Activated naive CD8-positive, alpha-beta T cell treated with anti-CD3 and anti-CD28 coated beads, Interleukin-2, amount 50 U/mL, for 16 hours (primary cell): ENCODE measurements at places on chromosomes 2 and 18.

DNA sequence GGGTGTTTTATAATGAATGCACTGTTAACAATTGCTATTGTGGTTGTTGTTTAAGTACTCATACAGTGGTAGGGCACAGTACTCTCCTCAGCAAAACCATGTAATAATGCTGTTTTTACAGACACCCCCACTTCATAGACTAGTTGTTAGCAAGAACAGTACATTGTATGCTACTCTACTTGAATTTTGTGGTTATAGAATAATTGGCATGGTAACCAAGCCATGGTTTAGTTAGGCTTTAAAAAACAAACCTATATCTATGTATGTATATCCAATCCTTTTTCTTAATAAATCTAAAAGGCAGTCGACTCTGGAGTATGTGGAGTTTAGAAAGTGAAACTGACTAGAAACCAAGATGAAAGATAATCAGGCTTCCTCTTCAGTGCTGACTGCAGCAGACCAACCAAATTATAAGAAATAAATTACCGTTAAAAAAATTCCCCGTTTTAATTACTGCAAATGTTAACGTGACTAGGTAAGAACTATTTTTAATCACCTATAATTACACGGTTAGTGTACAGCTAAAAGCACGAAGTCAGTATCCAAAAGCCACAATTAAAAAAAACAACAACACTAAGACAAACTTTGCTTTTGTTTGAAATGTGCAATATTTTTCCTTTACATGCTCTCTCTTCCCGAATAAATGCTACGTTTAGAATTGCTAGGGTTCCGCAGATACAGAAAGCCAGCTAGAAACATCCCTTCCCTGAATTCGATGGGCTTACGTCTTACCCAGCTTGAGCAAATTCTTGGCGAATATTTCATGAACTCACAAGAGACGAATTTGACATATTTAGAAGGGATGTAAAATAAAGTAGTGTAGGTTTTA lies 113.3 kb upstream of the SERTAD2 start:
- no peak for DNase-seq

GRCh38 chr18:50748243-50749229 lies 71.3 kb downstream of the MRO start:
- DNase-seq: no peak

GRCh38 chr18:47615043-47615442 lies 315.4 kb downstream of the SMAD2 start:
- DNase-seq: no peak

DNA sequence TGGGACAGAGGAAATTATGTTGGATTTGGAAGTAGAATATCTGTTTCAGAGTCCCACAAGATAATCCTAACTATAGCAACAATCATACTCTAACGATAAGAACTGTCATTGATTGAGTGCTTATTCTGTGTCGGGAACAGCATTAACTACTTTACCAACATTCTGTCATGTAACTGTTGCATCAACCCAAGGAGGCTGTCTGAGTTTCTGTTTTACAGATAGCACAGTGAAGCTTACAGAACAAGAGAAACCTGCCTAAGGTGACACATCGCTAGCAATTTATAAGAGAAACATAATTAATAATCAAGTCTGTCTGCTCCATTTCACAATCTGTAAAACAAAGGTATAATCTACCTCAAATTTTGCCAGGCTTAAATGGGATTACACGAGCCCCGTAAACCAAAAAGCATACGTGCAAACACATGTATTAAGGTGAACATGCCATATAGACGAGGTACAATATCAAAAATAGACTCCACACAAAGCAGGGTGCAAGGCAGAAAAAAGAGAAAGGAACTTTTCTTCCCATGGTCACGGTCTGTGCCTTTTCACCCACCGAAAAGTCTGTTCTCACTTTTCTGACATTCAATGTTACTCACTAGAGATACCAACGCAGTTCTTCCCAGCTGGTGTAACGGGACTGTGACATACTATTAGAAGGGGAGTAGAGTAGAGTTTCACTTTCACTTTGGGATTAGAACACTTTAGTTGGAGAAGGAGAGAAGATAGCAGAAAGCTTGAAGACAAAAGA lies 37.2 kb upstream of the SLC8A1 start:
- no peak for DNase-seq

GRCh38 chr18:63784787-63785452 lies 9.7 kb downstream of the SERPINB7 start:
- no peak for DNase-seq

- no peak for DNase-seq
Observed at GRCh38 chr2:59538398-59538911, 1015.0 kb downstream of the BCL11A start.

DNA sequence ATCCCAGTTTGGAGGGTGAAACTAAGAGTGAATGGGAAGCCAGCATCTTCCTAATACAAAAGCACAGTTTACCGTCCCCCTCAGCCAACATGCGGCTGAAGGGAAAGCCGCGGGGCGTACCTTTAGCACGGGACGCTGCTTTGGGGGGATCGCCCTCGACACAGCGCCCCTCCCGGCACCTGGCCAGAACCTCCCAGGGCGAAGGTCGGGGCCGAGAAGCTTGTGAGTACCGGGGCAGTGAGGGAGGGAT lies at the start of gene METTL8:
TSS of gene METTL8 (minus strand) at position 228 of the 250 bp plus-strand sequence. CDS start 41,805 bp downstream, outside the sequence.
- no peak for DNase-seq

- no peak for DNase-seq
Observed at GRCh38 chr2:217981084-217981730, 21.6 kb downstream of the TNS1 start.

- DNase-seq: no peak
Observed at GRCh38 chr18:79961527-79962291, 2.7 kb upstream of the HSBP1L1 start.
